ENCODE measurements at places on chromosomes 1 and 21. TPM values are rescaled to one million over a fixed set of nuclear protein-coding genes. Genes with fewer than 3 reads are reported as not detected.

DNA sequence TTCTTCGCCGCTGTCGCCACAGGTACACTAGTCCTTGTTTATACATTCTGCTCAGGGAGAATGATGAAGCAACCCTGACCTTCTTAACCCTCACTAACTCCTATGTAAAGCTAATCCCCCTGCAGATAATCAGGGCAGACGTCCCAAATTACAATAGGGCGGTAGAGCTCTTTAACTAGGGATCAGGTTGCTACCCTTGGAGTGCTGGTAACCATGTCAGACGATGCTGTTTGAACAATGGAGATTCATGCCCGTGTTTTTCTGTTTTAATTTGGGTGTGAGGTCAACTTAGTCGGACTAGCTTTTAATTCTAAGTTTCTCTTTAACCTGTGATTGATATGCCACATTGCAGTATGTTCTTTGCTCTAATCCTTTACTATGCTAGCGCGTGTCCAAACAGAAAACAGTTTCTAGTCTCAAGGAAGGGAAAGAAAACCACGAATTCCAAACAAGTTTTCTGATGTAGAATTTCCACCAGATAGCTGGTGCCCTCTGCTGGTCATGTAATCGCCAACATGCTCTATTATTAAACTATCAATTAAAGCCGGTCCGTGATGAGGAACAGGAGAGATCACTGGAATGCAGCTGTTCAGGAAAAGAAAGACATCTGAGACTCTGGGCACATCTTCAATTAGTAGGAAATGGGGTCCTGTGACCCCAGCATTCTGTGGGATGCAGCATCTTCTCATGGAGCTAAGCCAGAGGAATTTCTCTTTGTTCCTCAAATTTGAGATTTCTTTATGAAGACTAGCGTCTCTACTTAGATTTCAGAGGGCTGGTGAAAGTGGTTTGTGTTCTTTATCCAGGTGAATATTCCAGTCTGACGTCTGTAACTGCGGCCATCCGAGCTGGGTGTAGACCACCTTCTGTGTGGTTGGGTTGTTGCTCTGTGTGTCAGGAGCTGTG lies 18.3 kb upstream of the VAMP3 start:
- DNase-seq, result peak; percentile 75

DNA sequence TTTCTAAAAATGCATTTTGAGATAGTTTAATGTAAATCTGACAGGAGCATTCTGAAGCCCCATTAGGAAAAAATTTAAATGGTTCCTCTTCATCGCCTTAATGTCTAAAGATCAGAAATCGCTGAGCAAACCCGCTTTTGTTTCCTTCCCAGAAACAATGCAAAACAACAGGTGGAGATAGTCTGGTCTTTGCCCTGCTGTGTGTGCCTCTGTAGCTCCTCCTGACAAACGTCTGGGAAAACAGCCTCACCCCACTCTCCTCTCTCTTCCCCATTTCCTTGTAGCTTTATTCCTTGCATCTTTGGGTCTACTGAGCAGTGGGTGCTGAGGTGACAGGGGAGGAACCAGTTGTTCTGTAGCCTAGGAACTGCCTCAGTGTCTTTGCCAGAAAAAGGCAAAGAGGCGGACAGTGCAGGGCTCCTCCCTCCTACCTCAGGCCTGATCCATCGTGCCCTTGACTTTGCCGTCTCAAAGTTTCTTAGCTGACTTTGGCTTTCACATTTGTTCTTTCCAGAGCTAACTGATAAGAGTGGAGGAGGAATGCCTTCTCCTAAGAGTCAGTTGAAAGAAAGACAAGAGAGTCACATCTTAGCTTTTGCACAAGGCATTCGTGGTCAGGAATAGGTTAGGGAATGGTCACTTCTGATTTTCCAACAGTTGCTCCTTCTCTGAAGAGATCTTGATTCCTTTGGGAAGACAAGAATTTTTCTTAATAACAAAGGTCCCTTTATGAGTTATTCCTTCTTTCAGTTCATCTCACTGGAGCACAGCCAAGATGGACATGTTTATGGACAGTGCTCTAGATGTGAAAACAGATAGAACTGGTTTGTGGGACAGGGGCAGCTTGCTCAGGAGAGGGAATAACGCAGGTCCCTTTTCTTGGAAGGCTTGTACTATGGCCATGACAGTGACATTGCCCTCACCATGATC lies 24.9 kb downstream of the SYT11 start:
- no peak for DNase-seq

RHCE gene
- total RNA-seq, result 1.4 TPM

RBM11 gene
- total RNA-seq, result not detected

DIRAS3 gene
- 1.6 TPM for total RNA-seq

CHML gene
- 11.9 TPM for total RNA-seq

DNA sequence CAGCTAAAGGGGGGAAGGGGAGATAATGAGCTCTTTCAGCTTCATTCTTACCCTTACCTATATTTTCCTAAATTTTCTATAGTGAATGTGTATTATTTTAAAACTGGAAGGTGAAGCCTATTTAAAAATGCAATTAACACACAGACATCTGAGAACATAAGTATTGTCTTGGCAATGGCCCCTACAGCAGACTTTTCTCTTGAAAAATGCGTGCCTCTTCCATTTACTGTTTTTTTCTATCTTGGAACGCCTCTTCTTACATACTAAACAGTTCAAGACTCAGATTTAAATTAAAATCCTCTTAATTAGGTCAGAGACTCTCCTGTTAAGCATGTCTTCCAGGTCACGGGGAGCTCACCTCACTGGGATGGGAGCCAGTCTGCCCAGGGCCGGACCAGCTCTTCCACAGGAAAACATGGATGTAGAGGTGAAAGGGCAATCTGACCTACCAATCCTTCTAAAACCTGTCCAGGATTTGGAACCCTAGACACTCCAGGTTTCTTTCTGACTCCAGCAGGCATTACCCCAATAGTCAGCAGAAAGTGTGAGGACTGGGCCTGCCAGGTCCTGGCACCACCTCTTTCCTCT lies 137.3 kb downstream of the ZNF281 start:
- no peak for DNase-seq

- DNase-seq, result peak; percentile 87
Observed at GRCh38 chr21:36044056-36044455, 16.3 kb downstream of the SETD4 start.

COA6 gene
- total RNA-seq, result 63.8 TPM

GPA33 gene
- total RNA-seq, result 0.12 TPM

- DNase-seq, result no peak
Observed at GRCh38 chr1:60571811-60572210, 498.2 kb upstream of the C1orf87 start.

Data from M059J (cell line).